Putamen (tissue), 1 donor: ENCODE measurements at places on chromosomes 6 and 20.

GRCh38 chr6:52642368-52642767 lies 28.5 kb upstream of the TMEM14A start:
- no peak for DNase-seq

- DNase-seq, result no peak
These were observed 511.2 kb upstream of the JARID2 start for GRCh38 chr6:14734416-14735340.

- no peak for DNase-seq
These were observed 212.4 kb downstream of the SYNDIG1 start for GRCh38 chr20:24681634-24682495.

DNA sequence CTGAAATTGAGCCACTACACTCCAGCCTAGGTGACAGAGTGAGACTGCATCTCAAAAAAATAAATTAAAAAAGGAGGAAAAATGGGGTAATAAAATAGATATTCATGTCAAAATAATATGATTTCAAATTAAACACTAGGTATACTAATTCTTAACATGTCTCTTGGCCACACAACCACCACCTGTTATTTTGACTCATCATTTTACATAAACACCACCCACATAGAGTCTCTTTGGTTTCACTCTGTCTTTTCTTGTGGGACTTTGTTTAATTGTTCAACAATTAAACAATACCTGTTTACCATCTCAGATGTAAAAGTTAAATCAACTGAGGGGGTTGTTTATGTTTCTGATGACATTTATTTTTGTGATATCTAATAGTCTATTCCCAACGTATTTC lies 476.8 kb upstream of the ADGRB3 start:
- DNase-seq, result no peak

- DNase-seq, result no peak
These were observed 628.0 kb upstream of the ID4 start for GRCh38 chr6:19209202-19209601.

GRCh38 chr20:61719691-61720347 lies 345.9 kb downstream of the TAF4 start:
- no peak for DNase-seq

DNA sequence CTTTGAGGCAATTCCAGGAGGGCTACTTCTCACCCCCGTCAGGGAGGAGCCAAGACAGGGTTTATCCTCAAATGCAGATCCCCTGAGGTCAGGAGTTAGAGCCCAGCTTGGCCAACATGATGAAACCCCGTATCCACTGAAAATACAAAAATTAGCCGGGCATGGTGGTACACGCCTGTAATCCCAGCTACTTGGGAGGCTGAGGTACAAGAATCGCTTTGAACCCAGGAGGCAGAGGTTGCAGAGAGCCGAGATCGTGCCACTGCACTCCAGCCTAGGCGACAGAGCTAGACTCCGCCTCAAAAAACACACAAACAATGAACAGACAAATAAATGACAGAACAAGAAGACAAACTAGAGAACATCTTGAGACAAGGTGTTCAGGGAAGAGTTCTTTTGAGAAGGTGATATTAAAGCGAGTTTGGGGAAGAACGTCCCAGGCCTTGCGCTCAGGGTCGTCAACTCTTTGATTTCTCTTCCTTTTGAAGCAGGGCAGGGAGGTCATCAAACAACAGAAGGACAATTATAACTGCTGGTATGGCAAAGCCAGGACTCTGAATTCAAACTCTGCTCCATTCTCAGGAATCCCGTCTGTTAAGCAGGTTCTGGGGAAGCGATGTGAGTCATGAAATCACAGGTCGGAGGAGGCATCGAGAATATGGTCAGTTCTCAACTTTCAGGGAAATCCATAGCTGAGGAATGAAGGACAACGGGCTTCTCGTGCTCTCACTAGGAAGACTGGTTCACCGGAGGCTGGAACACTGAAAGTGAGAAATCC lies 1.4 kb upstream of the RALY start:
- no peak for DNase-seq

- no peak for DNase-seq
These were observed 4.6 kb upstream of the SOX18 start for GRCh38 chr20:64053841-64054661.

- DNase-seq, result no peak
These were observed 693 bp downstream of the GTF2H4 start for GRCh38 chr6:30908700-30909099.

- DNase-seq, result no peak
These were observed 102.0 kb downstream of the HIVEP1 start for GRCh38 chr6:12114055-12114503.

- no peak for DNase-seq
These were observed 9.5 kb upstream of the MYLK2 start for GRCh38 chr20:31809661-31810060.

DNA sequence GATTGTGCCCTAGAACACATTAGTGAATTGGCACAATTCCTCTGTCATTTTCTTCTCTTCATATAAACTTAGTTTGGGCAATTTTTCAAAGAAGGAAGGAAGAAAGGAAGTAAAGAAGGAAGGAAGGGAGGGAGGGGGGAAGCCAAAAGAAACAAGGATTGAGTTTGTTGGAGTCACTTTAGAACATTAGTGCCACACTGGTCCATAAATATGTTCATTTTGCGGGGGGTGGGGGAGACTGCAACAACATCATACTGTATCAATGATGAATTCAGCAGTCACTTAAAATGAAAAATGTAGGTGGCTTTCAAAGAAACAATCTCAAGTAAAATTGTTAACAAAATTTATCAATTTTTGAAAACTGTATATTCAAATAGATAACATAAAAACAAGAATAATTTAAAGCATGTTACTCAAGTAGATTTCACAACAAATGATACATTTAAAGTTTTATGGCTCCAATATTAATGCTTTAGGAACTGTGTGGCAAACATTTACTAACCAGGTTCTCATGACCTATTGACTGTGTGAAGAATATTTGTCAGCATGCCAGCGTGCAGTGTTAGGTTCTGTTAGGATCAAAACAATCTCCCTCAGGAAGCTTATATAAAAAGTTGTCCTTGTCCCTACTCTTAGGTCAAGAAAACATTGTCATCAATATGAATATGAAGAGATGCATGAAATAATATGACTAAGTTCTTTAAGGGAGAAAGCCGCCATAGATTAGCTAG lies 208.1 kb upstream of the AGPAT4 start:
- no peak for DNase-seq

DNA sequence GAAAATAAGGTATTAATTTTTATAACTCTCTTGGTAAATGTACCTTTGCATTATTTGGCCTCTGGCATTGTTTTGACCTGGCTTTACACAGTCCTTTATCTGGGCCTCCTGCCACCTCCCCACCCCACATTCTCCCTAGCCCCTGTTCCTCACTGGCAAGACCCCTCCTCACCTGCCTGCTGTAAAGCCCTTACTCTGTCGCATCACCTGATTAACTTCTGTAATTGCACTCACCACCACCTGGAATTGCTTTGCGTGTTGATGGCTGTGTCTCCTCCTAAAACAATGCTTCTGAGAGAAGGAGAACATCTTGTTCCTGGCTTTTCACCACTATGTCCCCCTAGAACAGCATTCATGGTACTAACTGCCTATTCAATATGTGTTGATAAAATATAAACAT lies 24.8 kb downstream of the SNX9 start:
- no peak for DNase-seq

- no peak for DNase-seq
These were observed 99.1 kb downstream of the ARMC2 start for GRCh38 chr6:108947114-108947854.

DNA sequence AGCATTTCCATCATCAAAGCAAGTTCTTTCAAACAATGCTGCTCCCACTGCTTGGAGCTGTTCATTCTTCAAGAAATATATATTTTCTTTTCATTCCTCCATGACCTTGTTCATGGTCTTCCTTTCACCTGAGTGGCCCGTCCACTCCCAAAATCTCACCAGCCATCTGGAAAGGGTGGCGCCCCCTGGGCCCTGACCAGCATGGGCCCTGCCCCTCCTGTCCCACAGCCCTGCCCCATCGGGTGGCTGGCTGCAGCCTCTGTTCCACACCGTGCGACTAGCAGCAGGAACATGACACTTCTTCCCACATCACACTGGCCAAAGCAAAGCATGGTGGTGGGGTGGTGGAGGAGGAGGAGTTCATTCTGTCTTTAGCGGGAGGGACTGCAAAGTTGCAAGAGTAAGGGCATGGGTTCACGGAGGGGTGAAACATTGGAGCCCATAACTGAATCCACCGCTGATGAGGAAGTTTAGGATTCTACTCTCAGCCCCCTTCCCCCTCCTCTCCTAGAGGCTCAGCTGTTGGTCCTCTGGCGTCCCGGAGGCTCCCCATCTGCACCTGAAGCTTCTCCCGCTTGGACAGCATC lies 195.2 kb upstream of the SLC24A3 start:
- no peak for DNase-seq

- DNase-seq, result no peak
These were observed 22.1 kb upstream of the FOXP4 start for GRCh38 chr6:41523915-41524633.

DNA sequence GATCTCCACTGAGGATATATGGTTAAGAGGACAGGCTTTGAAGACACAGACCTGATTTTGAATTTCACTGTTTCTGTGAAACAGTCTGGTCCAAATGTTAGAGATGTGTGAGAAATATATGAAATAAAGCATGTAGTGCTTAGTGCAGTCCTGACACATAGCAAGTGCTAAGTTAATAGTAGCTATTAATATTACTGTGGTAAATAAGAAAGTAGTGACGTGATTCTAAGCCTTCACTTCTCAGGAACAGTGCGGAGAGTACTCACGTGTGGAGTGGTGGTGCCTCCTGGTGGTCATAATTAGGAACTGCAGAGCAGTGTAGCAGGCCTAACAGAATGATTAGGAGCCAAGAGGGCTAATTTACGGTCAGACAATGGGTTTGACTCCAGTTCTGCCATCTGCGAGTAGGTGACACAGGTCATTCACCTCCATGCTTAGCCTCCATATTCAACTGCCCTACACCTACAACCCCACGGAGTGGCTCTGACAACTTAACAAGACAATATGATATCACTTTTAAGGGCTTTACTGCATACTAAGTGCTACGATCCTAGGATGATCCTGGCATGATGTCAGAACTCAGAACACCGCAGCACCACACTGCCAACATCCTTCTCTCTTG lies 106.2 kb downstream of the JPH2 start:
- peak; percentile 75 for DNase-seq

- DNase-seq, result no peak
These were observed 77.4 kb downstream of the GFOD1 start for GRCh38 chr6:13409991-13410390.

DNA sequence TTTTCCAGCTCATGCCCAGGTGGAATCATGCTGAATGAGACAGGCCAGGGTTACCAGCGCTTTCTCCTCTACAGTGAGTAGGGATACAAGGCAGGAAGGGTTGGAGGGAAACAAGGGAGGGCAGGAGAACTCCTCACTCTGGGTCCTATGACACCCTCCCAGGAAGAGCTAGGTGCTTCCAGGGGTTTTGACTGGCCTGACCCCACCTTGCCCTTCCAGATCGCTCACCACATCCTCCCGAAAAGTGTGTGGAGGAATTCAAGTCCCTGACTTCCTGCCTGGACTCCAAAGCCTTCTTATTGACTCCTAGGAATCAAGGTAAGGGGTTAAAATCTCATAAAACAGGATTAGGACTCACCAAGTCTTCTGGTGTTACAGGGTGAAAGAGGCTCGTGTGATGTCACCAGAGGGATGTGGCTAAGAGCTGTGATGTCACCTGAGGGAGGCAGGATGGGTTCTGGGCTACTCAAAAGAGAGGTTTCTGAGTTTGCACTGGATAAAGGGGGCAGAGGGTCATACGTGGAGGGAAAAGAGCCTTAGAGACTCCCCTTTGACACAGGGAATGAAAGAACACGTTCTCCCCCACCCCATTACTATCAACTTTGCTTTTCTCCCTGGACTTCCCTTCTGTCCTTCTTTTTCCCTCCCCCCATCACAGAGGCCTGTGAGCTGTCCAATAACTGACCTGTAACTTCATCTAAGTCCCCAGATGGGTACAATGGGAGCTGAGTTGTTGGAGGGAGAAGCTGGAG lies 1.9 kb downstream of the APOM start:
- no peak for DNase-seq
